ENCODE measurements at places on chromosomes 3 and 15. TPM values are rescaled to one million over a fixed set of nuclear protein-coding genes. Genes with fewer than 3 reads are reported as not detected.

BMF gene
- total RNA-seq = 16.5 TPM

LYSMD4 gene
- total RNA-seq = 10.3 TPM

DNA sequence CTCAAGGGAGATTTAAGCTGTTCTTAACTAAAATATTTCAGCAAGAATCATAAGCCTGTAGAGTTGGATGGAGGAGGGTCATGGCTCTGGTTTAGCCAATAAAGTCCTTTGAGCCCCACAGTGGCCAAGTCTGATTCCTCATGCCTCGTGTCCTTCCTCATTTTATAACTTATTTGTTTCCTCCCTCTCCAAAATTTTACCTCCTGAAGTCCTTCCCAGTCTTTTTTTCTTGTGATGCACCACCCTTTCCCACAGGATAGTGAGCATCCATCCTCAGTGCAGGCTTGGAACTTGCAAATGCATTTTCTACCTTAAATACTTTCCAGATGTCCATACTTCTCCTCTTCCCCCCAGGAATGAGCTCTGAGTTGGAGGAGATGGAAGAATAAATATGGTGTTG lies 162.7 kb upstream of the AGTR1 start:
- H3K4me3 ChIP-seq = no peak overlapping the region
- no peak overlapping the region for H3K27ac ChIP-seq
- DNase-seq = no peak
- no peaks in the 10 kb centered on the region for H3K27me3 ChIP-seq
- H3K4me1 ChIP-seq = no peaks in the 10 kb centered on the region
- H3K36me3 ChIP-seq = no peaks in the 10 kb centered on the region

DNA sequence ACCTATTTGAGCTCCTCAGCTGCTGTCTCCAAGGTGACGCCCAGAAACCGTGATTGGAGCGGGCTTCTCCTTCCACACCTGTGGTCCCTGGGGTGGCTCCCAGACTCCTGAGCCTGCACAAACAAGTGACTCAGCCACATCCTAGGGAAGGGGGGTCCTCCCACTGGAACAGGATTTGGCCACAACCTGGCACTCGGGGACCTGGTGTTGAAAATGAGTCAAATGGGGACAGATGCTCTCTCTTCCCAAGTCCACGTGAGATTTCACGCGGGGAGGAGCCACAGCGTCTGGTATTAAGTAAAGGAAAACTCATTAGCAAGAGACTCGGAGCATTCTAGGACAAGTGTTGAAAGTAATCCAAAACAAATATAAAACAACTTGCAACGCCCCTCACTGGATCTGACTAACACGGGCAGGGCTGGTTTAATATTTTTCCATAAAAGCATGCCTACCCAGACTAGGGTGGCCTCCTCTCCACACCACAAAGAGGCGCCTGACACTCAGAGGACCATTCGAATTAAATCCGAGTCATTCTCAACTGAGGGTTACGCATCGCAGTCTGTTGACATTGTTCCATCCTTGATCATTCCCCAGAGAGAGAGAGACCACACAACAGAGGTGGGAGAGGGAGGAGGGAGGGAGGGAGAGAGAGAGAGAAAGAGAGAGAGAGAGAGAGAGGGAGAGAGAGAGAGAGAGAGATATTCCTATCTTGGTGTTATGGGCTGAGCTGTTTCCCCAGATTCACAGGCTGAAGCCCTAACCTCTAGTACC lies 74.4 kb downstream of the MGLL start:
- H3K36me3 ChIP-seq = no peaks in the 10 kb centered on the region
- H3K27ac ChIP-seq = no peak overlapping the region
- no peak overlapping the region for H3K4me3 ChIP-seq

GRCh38 chr3:15683253-15683652 lies 81.7 kb downstream of the BTD start:
- peaks cover 40% of the 10 kb centered on the region for H3K36me3 ChIP-seq
- H3K27ac ChIP-seq = no peak overlapping the region
- H3K27me3 ChIP-seq = no peaks in the 10 kb centered on the region

- no peak for DNase-seq
- H3K36me3 ChIP-seq = peaks cover 29% of the 10 kb centered on the region
- H3K27me3 ChIP-seq = no peaks in the 10 kb centered on the region
- peak overlapping the region; percentile 1 for H3K4me3 ChIP-seq
- peak overlapping the region; percentile 98 for H3K27ac ChIP-seq
- peaks cover 91% of the 10 kb centered on the region for H3K4me1 ChIP-seq
These were observed 45.0 kb downstream of the THBS1 start for GRCh38 chr15:39625856-39626255.

Data from activated T-helper 1 cell treated with anti-CD3 and anti-CD28 coated beads, Interleukin-12 subunit alpha, Interleukin-12 subunit beta, Interleukin-2, Interleukin-4 antibody, amounts not matched to agents 30 ng/mL and 10 ng/mL and 1 ng/mL, durations not matched to agents 14 hours and 24 hours and 36 hours (primary cell).